ENCODE measurements at places on chromosomes 5 and 9.

GRCh38 chr5:74919041-74919440 lies 52.9 kb upstream of the FAM169A start:
- DNase-seq = no peak

DNA sequence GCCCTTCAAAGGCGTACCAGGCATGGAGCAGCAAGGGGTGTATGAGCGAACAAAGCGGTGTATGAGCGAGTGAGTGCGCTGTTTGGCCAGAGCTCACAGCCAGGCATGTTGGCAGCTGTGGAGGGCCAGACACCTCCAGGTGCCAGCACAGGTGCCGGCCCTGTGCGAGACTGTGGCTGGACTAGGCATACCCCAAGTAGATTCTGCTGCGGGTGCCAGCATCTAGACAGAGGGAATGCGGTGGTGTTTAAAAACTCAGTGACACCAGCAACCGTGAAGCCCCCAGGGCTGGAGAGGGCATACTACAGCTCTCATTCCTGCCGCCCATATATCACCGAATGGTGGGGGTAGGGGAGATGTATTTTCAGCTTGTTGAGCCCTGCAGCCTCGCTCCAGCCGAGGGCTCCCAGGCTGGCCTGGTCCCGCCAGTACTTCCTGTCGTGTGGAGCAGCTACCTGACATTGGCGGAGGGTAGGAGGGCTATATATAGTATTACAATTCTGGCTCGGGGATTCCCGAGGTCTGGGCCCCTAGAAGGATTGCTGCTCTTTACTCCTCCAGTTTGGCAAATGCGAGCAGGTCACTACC lies 1829.6 kb upstream of the NUDT12 start:
- no peak for DNase-seq

DNA sequence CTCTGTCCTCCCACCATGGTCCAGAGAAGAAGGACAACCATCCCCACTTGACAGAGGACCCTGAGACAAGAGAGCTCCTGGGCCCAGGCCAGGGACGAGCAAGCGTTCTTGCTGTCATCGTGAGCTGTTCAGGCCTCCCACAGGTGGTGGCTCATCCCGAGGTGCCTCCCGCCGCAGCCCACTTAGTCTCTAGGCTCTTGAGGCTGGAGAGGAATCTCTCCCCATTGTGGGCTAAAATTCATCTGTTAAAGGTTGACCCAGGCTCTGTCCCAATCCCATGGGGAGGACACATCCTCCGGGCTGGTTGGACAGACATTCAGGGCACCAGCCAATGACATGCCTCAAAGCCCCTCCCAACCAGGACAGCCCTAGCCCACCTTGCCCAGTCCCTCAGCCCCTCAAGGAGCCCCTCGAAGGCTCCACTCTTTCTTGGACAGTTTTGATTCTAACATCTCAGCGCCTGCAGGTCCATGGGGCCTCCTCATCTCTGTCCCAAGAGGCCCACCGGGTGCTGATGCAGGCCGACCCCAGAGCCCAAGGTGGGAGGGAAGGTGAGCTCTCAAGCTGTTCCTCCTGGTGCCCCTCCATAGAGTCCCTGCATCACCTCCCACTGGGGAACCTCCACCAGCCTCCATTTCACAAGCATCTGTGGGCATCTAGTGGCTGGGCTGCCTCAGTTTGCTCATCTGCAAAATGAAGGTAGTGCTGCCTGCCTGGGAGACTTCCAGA lies 52.9 kb downstream of the BARX1 start:
- no peak for DNase-seq

DNA sequence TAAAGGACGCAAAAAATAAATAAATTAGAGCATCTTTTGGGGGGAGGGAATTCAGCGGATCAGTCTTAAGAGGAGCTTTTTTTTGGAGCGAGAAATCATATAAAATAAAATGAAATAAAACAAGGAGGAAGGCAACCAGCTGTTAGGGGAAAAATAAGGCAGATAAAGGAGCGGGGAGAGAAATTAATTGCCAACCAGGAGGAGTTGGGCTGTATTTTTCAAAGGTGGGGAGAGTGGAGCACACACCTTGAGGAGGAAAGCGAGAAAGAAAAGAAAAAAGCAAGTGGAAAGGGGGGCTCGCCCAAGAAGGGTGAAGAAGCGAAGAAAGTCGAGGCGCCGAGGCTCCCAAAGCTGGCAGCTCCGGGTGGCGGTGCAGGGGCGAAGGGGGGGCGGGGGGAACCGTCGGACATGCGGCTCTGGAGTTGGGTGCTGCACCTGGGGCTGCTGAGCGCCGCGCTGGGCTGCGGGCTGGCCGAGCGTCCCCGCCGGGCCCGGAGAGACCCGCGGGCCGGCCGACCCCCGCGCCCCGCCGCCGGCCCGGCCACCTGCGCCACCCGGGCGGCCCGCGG lies at the start of gene PAPPA:
PAPPA (plus strand) TSS at position 27 of the 569 bp plus-strand sequence; CDS start at position 409, 382 bp downstream.
- no peak for DNase-seq

GRCh38 chr5:155017610-155018009 lies 4.1 kb downstream of the KIF4B start:
- DNase-seq = no peak

- DNase-seq = no peak
Measured at GRCh38 chr5:133294380-133294779, 242.6 kb downstream of the HSPA4 start.

- no peak for DNase-seq
Measured at GRCh38 chr5:136143312-136143711, 10.7 kb downstream of the SMAD5 start.

GRCh38 chr5:68519143-68519542 lies 303.6 kb downstream of the PIK3R1 start:
- no peak for DNase-seq

DNA sequence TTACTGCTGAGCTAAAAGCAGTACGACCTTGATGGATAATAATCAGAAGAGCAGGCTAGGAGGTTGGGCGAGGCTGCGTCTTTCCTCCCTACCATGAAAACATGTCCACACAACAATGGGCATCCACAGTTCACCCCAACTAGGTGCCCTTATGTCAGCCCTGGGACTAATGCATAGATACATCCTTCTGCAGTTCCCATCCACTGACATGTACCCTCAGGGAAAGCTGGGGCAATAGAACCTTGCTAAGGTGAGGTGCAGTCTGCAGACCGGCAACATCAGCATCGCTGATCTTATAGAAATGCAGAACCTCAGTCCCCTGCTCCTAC lies 697 bp upstream of the PRUNE2 start:
- DNase-seq = no peak

DNA sequence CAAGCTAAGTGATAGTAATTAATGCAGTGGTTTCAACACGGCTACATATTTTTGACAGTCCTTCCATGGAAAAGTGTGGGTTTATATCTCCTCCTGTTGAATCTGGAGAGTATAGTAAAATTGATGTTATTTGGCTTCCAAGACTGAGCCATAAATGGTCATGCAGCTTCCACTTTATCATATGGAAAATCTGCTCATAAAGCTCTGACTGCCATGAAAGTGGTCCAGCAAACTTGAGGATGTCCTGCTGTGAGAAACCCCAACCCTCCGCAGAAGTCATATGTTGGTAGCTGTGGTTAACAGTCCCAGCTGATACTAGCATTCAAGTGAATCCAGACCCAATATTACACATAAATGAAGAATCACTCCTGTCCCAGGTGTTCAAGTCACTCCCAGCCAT lies 378.3 kb downstream of the KCTD16 start:
- no peak for DNase-seq
